ENCODE measurements at places on chromosomes 6 and 20. TPM values are rescaled to one million over a fixed set of nuclear protein-coding genes. Genes with fewer than 3 reads are reported as not detected.
A peak's percentile ranks its signal among the peaks of the same experiment; 100 is the strongest.

DNA sequence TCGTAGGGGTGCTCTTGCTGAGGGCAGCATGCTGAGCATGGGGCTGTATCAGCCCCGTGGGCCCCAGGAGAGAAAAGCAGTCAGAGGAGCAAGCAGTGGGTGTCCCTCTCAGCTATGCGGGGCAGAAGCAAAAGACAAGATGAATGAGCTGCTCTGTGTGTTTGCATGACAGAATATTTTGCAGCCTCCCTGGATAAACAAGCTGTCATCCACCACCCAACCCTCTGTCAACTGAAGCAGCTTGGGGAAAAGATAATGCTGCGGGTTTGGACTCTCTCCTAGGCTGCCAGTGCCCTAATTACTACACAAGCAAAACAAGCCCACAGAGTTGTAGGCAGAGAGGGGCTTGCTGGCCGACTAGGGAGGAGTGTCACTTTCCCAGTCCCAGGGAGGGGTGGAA, 82.3 kb upstream of the PTPRT start:
- no peaks in the 10 kb centered on the region for H3K36me3 ChIP-seq
- no peaks in the 10 kb centered on the region for H3K27me3 ChIP-seq
- H3K27ac ChIP-seq, result no peak overlapping the region
- DNase-seq, result no peak

PDRG1 gene
- total RNA-seq, result 7.9 TPM

DNA sequence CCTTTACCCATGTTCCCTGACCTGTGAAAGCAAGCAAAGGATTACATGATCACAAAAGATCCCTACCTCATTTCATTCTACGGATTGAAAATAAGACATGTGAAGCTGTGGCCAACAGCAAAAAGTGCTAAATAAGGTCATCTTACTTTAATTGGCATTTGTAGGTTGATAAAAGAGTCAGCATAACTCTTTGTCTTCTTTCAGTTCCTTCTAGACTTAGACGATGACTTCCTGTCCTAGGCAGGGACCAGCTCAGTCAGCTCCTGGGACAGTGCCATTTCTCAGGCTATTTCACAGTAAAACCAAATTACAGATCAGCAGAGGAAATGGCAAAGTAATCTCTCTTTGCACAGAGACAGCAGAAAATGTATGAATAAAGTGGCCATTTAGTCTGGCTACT, 480.7 kb downstream of the RFPL4B start:
- no peak overlapping the region for H3K4me3 ChIP-seq
- H3K4me1 ChIP-seq, result no peaks in the 10 kb centered on the region
- H3K36me3 ChIP-seq, result no peaks in the 10 kb centered on the region
- H3K27ac ChIP-seq, result no peak overlapping the region

KIF25 gene
- total RNA-seq, result not detected

MAP3K7 gene
- total RNA-seq, result 18.3 TPM

FAM83B gene
- total RNA-seq, result 0.11 TPM

- no peak overlapping the region for H3K27ac ChIP-seq
- DNase-seq, result no peak
- H3K27me3 ChIP-seq, result no peaks in the 10 kb centered on the region
- no peak overlapping the region for H3K4me3 ChIP-seq
- H3K36me3 ChIP-seq, result no peaks in the 10 kb centered on the region
Observed at GRCh38 chr6:78850621-78851020, 16.7 kb upstream of the IRAK1BP1 start.

- no peaks in the 10 kb centered on the region for H3K36me3 ChIP-seq
- peaks cover 29% of the 10 kb centered on the region for H3K4me1 ChIP-seq
- DNase-seq, result no peak
- no peak overlapping the region for H3K4me3 ChIP-seq
- H3K27ac ChIP-seq, result no peak overlapping the region
- no peaks in the 10 kb centered on the region for H3K27me3 ChIP-seq
Observed at GRCh38 chr20:64224351-64225170, 31.0 kb upstream of the PCMTD2 start.

TCP11 gene
- 0.75 TPM for total RNA-seq

- H3K27me3 ChIP-seq, result no peaks in the 10 kb centered on the region
- peaks cover 46% of the 10 kb centered on the region for H3K36me3 ChIP-seq
- H3K4me3 ChIP-seq, result no peak overlapping the region
- H3K27ac ChIP-seq, result peak overlapping the region; percentile 87
Observed at GRCh38 chr20:37313546-37314091, 24.2 kb downstream of the MANBAL start.

ATP9A gene
- total RNA-seq, result 46.4 TPM

SNX9 gene
- 94.7 TPM for total RNA-seq

BTNL2 gene
- not detected for total RNA-seq

- no peaks in the 10 kb centered on the region for H3K27me3 ChIP-seq
- peaks cover 45% of the 10 kb centered on the region for H3K36me3 ChIP-seq
- H3K4me1 ChIP-seq, result no peaks in the 10 kb centered on the region
- no peak for DNase-seq
- no peak overlapping the region for H3K27ac ChIP-seq
Observed at GRCh38 chr6:110217266-110217665, 37.0 kb downstream of the CDC40 start.

GRCh38 chr6:40474937-40475336, 112.2 kb downstream of the LRFN2 start:
- no peak overlapping the region for H3K4me3 ChIP-seq
- no peak overlapping the region for H3K27ac ChIP-seq
- no peaks in the 10 kb centered on the region for H3K27me3 ChIP-seq
- no peaks in the 10 kb centered on the region for H3K36me3 ChIP-seq
- no peak for DNase-seq

DNA sequence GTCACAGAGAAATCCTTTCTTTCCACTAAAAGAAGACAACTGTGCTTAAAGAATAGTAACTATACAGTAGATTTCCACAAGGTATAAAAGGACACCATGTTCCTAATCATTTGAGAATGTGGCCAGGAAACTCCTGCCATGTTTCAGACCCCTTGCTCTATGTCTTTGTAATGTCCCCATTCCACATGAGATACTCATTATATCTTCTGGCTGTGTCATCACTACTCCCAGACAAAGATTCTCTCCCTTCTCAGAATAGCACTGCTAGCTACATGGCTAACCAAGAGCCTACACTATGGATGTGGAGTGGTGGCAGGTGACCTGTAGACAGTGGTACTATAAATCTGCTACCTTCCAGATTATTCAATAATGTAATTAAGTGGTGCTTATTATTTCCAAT, 218.1 kb upstream of the MCHR2 start:
- no peak for DNase-seq
- no peaks in the 10 kb centered on the region for H3K4me1 ChIP-seq
- H3K4me3 ChIP-seq, result no peak overlapping the region
- H3K36me3 ChIP-seq, result no peaks in the 10 kb centered on the region
- no peak overlapping the region for H3K27ac ChIP-seq

CCN5 gene
- total RNA-seq, result 488 TPM

GRCh38 chr6:138680085-138680484, 93.5 kb upstream of the CCDC28A start:
- H3K36me3 ChIP-seq, result no peaks in the 10 kb centered on the region
- peaks cover 11% of the 10 kb centered on the region for H3K4me1 ChIP-seq
- no peak overlapping the region for H3K27ac ChIP-seq
- no peaks in the 10 kb centered on the region for H3K27me3 ChIP-seq
- DNase-seq, result no peak

GRCh38 chr6:105601541-105602236, 198.8 kb upstream of the PREP start:
- no peaks in the 10 kb centered on the region for H3K36me3 ChIP-seq
- peak overlapping the region; percentile 16 for H3K4me3 ChIP-seq
- H3K27ac ChIP-seq, result peak overlapping the region; percentile 79
- no peaks in the 10 kb centered on the region for H3K27me3 ChIP-seq

ARMH2 gene
- total RNA-seq, result not detected

- H3K4me3 ChIP-seq, result no peak overlapping the region
- no peaks in the 10 kb centered on the region for H3K27me3 ChIP-seq
- H3K36me3 ChIP-seq, result no peaks in the 10 kb centered on the region
- peaks cover 25% of the 10 kb centered on the region for H3K4me1 ChIP-seq
- H3K27ac ChIP-seq, result no peak overlapping the region
- DNase-seq, result no peak
Observed at GRCh38 chr20:9506964-9507369, 7.4 kb upstream of the LAMP5 start.

TP53TG5 gene
- 2.1 TPM for total RNA-seq

- no peak for DNase-seq
- no peaks in the 10 kb centered on the region for H3K36me3 ChIP-seq
- H3K27ac ChIP-seq, result no peak overlapping the region
- no peaks in the 10 kb centered on the region for H3K27me3 ChIP-seq
Observed at GRCh38 chr6:159061805-159062563, 17.2 kb upstream of the TAGAP start.

- peaks cover 28% of the 10 kb centered on the region for H3K4me1 ChIP-seq
- H3K36me3 ChIP-seq, result peaks cover 7% of the 10 kb centered on the region
- H3K27me3 ChIP-seq, result no peaks in the 10 kb centered on the region
- H3K4me3 ChIP-seq, result no peak overlapping the region
- no peak overlapping the region for H3K27ac ChIP-seq
- no peak for DNase-seq
Observed at GRCh38 chr20:32518593-32519380, 66.3 kb downstream of the NOL4L start.

PLG gene
- total RNA-seq, result not detected

DNA sequence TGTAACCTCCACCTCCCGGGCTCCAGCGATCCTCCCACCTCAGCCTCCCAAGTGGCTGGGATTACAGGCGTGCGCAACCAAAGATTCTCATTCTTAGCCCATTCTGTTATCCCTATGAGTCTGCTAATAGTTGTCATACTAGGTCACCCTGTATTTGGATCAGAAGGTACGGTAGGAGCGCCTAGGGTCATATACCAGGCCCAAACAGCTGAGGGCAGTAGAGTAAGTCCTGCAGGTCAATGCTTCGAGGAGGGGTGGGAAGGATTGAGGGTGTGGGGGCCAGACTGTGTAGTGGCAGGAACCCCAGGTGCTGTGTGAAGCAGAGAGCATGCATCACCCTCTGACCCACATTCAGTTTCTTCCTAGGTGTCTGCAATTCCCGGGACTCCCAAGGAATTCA, 22.7 kb upstream of the POU5F1 start:
- no peak overlapping the region for H3K4me3 ChIP-seq
- no peak for DNase-seq
- no peak overlapping the region for H3K27ac ChIP-seq
- no peaks in the 10 kb centered on the region for H3K27me3 ChIP-seq
- peaks cover 26% of the 10 kb centered on the region for H3K4me1 ChIP-seq

GRCh38 chr6:141472162-141472928, 660.4 kb upstream of the GJE1 start:
- no peaks in the 10 kb centered on the region for H3K36me3 ChIP-seq
- H3K4me3 ChIP-seq, result no peak overlapping the region
- H3K4me1 ChIP-seq, result no peaks in the 10 kb centered on the region
- no peaks in the 10 kb centered on the region for H3K27me3 ChIP-seq

DNA sequence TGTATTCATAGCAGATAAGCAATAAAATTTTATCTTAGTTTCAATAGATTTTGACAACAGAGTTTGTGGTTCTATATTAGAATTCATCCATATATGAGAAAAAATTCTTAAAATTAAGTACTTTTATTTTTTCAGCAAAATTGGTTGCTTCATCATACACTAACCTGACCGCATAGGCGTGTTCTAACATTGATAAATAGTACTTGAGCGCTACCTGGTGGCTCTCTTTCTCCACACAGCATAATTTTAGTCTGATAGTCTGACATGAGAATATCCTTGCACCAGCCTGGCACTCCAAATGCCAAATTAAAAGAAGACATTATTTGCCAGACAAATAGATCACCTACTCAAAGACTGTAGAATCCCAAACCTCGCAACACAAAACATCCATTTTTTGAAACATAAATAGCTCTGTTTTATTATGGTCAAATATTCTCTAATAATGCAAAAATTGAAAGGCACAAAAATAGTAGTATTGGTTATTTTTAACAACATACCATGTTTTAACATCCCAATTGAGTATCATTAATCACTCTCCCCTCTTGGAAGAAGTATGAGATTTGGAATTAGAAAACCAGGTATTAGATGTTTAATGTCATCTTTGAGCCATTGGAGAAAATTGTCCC, 33.0 kb upstream of the FILIP1 start:
- no peak for DNase-seq
- no peaks in the 10 kb centered on the region for H3K27me3 ChIP-seq
- H3K36me3 ChIP-seq, result no peaks in the 10 kb centered on the region
- no peak overlapping the region for H3K27ac ChIP-seq
- peaks cover 22% of the 10 kb centered on the region for H3K4me1 ChIP-seq

- H3K36me3 ChIP-seq, result no peaks in the 10 kb centered on the region
- DNase-seq, result no peak
- no peak overlapping the region for H3K4me3 ChIP-seq
- no peaks in the 10 kb centered on the region for H3K4me1 ChIP-seq
- H3K27me3 ChIP-seq, result peaks cover 78% of the 10 kb centered on the region
Observed at GRCh38 chr20:561437-562231, 18.0 kb upstream of the CSNK2A1 start.

DNA sequence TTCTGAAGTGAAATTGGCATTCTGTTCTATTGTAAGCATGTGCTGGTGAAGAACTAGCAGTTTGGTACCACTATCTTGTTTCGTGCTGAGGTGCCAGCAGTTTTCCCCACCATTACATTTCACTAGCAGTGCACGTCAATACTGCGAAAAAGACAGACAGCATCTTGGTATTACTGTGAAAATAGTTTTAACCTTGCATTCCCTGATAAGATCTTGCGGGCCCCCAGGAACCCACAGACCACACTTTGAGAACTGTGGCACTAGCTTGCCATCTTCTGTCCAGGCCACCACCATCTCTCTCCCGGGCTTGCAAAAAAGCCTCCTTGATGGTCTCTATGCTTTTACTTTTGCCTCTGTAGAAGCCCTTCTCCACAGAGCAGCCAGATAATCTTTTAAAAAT, 185.7 kb downstream of the BACH2 start:
- H3K36me3 ChIP-seq, result no peaks in the 10 kb centered on the region
- DNase-seq, result no peak
- no peaks in the 10 kb centered on the region for H3K27me3 ChIP-seq

DNA sequence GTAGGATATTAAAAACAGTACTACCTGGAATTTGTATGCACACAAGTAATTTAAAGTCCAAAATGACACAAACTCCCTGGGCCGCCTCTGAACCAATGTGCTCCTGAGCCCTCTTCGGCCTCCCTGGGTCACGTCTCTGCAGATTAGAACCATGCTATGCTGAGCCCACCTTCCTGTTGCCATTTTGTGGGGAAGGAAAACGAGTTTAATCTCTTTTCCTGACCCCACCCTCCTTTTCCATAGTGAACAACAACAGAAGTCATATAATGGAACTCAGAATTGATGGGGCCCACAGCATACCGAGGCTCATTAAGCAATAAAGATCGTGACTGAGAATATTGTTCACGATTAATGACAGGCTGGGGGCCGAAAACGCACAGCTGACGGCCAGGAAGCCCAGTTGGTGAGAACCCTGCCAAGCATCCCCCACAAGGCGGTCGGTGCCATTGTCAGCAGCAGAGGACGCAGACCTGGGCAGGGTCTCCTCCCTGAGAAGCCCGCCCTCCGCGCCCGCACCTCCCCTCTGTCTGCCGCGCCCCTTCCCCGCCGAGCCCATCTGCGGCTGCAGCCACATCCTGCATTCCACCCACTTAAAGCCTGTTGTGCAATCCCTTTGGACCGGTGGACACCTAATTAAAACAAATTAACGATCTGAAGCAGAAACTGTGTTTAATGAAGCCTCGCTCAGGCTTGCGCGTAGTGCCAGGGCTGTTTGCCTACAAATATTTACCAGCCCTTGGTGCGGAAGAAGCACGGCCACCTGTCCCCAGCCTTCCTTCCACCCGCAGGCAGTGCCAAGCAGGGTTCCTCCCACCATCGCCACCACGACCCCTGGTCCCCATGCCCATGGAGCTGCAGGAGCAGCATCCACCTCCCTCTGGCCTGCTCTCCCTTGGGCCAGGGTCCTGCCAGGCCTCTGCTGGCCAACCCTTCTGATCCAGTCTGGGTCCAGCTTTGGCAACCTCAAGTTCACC, 68.1 kb downstream of the DLL1 start:
- no peak for DNase-seq
- no peak overlapping the region for H3K4me3 ChIP-seq
- H3K4me1 ChIP-seq, result peaks cover 5% of the 10 kb centered on the region
- H3K27ac ChIP-seq, result no peak overlapping the region
- no peaks in the 10 kb centered on the region for H3K27me3 ChIP-seq

NINL gene
- total RNA-seq, result 5.8 TPM

Measured in esophagus muscularis mucosa (tissue), 4 donors.